Activated CD4-positive, alpha-beta memory T cell treated with anti-CD3 and anti-CD28 coated beads, Interleukin-2, amount 10 ng/mL, durations not matched to agents 7 days and 5 days (primary cell): ENCODE measurements at places on chromosomes 3 and 15.

GRCh38 chr3:77536038-77536775 lies 496.3 kb downstream of the ROBO2 start:
- no peak overlapping the region for H3K27ac ChIP-seq
- H3K4me1 ChIP-seq = no peaks in the 10 kb centered on the region
- no peaks in the 10 kb centered on the region for H3K27me3 ChIP-seq
- DNase-seq = no peak

GRCh38 chr3:55483196-55484095 lies 3.7 kb downstream of the WNT5A start:
- peaks cover 77% of the 10 kb centered on the region for H3K27me3 ChIP-seq
- H3K27ac ChIP-seq = no peak overlapping the region
- H3K4me1 ChIP-seq = peaks cover 10% of the 10 kb centered on the region
- no peak for DNase-seq
- H3K36me3 ChIP-seq = no peaks in the 10 kb centered on the region

DNA sequence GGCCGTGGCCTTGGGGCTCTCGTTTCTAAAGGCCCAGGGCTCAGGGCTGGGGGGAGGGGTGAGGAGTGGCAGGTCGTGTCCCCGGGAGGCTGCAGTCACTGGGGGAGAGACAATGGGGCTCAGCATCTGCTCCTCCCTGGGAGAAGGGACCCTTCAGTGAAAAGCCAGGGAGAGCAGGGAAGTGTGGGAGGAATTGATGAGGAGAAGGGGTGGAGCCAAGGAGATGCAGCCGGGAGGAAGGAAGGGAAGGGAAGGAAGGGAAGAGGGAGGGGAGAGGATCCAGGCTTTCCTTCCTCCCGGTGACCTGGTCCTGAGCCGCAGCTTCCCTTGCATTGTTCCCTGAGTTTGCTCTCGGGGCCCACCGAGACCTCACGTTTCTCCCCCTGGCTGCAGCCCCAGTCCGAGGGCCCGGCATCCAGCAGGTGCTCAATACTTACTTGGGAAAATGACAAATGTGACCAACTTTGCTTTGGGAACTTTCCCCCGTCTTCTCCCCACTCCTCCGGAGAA lies 1.4 kb upstream of the ZNF710 start:
- no peak overlapping the region for H3K27ac ChIP-seq
- no peak for DNase-seq
- peaks cover 3% of the 10 kb centered on the region for H3K27me3 ChIP-seq
- peak overlapping the region; percentile 48 for H3K4me3 ChIP-seq

GRCh38 chr3:94673876-94674275 lies 611.0 kb downstream of the NSUN3 start:
- H3K27ac ChIP-seq = no peak overlapping the region
- H3K36me3 ChIP-seq = no peaks in the 10 kb centered on the region
- no peaks in the 10 kb centered on the region for H3K27me3 ChIP-seq
- DNase-seq = no peak
- no peaks in the 10 kb centered on the region for H3K4me1 ChIP-seq

DNA sequence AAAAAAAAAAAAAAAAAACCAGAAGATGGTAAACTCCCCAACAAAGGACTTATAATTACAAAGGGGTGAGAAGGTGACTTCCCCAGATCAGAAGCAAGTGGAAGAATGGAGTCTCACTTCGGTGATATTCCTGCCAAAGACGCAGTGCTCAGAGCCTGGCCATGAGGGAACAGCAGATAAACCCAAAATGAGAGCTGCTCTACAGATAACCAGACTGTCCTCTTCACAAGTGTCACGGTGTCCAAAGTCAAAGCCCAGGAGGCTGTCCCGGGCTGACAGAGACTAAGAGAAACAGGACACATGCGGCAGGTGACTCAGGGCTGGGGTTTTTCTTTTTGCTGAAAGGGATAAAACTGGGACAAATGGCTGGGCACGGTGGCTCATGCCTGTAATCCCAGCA lies 48.8 kb downstream of the HMCES start:
- peaks cover 5% of the 10 kb centered on the region for H3K27me3 ChIP-seq
- no peaks in the 10 kb centered on the region for H3K36me3 ChIP-seq
- DNase-seq = no peak
- H3K27ac ChIP-seq = no peak overlapping the region
- H3K4me1 ChIP-seq = no peaks in the 10 kb centered on the region

DNA sequence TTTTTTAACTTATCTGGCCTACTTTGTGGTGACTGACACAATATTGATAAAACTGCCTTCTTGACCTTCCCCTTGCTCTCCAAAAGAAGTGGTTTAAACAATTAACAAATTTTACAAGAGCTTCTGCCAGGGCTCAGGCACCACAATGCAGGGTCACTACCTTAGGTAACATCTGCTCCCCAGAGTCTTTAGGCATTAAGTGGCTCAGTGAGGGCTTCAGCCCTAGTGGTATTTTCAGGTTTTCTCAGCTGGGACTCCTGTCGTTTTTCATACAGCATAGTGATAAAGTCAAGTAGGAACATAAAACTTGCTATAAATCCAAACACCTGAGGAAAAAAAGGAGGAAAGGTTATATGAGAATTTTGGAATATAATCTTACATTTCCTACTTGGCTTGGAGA lies 18.9 kb downstream of the CMTM6 start:
- peaks cover 14% of the 10 kb centered on the region for H3K4me1 ChIP-seq
- H3K27me3 ChIP-seq = no peaks in the 10 kb centered on the region
- H3K4me3 ChIP-seq = no peak overlapping the region
- H3K27ac ChIP-seq = no peak overlapping the region

DNA sequence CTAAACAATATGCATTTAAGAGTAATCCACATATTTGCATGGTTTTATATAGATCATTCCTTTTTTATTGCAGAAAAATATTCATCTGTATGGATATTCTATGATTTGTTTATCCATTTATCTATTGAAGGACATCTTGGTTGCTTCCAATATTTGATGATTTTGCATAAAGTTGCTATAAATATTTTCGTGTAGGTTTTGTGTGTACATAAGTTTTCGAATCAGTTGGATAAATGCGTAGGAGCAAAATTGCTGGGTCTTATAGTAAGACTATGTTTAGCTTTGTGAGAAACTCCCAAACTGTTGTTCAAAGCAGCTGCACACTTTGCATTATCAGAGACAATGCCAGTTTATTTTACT lies 971.2 kb downstream of the DIPK2A start:
- no peaks in the 10 kb centered on the region for H3K4me1 ChIP-seq
- no peaks in the 10 kb centered on the region for H3K36me3 ChIP-seq
- no peak overlapping the region for H3K4me3 ChIP-seq
- no peak for DNase-seq
- H3K27me3 ChIP-seq = no peaks in the 10 kb centered on the region
- H3K27ac ChIP-seq = no peak overlapping the region

- peak; percentile 94 for DNase-seq
- peak overlapping the region; percentile 99 for H3K27ac ChIP-seq
- peaks cover 20% of the 10 kb centered on the region for H3K36me3 ChIP-seq
- H3K27me3 ChIP-seq = no peaks in the 10 kb centered on the region
These were observed 17.2 kb upstream of the ANKDD1A start for GRCh38 chr15:64894395-64895056.

DNA sequence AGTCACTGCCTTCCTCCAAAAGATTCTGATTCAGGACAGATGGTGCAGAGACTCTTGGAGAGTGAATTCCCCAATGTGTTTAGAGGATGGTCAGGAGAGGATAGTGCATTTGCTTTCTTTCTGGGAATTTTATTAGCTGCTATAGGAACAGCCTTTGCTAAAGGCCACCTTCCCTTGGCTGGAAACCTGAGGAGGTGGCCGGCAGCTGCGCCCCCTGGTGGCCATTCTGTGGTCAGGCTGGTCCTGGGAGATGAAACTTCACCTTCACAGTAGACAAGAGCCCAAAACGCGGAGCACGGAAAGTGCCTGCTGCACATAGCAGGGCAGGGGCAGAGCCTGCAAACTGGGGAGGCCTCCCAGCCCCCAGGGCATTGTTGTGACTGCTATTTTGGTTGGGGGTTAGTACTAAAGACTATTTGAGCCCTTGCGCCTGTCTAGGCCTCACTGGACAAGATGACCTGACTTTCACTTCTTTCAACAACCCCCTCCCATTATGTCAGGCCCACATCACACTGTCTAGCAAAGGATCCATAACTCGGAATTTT lies 34.3 kb downstream of the SEC22C start:
- H3K4me3 ChIP-seq = no peak overlapping the region
- H3K27ac ChIP-seq = no peak overlapping the region
- no peaks in the 10 kb centered on the region for H3K27me3 ChIP-seq
- DNase-seq = peak; percentile 66

- peaks cover 16% of the 10 kb centered on the region for H3K27me3 ChIP-seq
- peak overlapping the region; percentile 22 for H3K4me3 ChIP-seq
- H3K27ac ChIP-seq = no peak overlapping the region
- peaks cover 3% of the 10 kb centered on the region for H3K36me3 ChIP-seq
- no peak for DNase-seq
These were observed 62.5 kb upstream of the LIPC start for GRCh38 chr15:58369261-58369701.

DNA sequence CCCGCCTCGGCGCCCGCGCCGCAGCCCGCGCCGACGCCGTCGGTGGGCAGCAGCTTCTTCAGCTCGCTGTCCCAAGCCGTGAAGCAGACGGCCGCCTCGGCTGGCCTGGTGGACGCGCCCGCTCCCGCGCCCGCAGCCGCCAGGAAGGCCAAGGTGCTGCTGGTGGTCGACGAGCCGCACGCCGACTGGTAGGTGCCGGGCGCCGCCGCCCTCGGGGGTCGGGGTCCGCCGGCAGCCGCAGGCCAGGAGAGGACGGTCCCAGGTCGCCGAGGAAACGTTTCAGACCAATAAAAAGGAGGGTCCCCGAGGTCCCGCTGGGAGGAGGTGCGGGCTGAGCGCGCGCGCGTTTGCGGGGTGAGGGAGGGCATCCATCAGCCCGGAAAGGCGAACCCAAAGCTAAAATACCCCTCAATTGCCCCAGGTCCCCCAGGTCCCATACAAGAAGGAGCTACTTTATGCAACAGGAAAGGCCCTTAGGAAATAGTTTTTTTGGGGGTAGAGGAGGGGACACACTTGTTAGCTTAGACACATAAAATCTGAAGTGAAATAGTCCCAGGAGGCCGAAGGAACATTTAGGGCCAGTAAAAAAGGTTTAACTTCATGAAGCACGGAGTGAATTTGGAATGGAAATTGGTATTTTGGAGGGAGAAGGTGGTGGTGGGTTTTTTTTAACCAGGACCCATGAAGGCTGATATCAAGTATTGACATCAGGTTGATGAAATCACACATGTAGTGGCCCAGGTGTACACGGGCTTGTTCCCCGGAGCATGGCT lies 739 bp downstream of the SYN2 start:
- no peaks in the 10 kb centered on the region for H3K36me3 ChIP-seq
- H3K4me3 ChIP-seq = no peak overlapping the region
- no peak overlapping the region for H3K27ac ChIP-seq
- H3K4me1 ChIP-seq = peaks cover 5% of the 10 kb centered on the region

- peaks cover 5% of the 10 kb centered on the region for H3K27me3 ChIP-seq
- H3K4me1 ChIP-seq = no peaks in the 10 kb centered on the region
- DNase-seq = no peak
- no peaks in the 10 kb centered on the region for H3K36me3 ChIP-seq
- H3K27ac ChIP-seq = no peak overlapping the region
These were observed 19.6 kb upstream of the CHMP2B start for GRCh38 chr3:87207460-87207859.

- no peak overlapping the region for H3K27ac ChIP-seq
- DNase-seq = no peak
- H3K36me3 ChIP-seq = peaks cover 28% of the 10 kb centered on the region
- peaks cover 5% of the 10 kb centered on the region for H3K4me1 ChIP-seq
- no peaks in the 10 kb centered on the region for H3K27me3 ChIP-seq
These were observed 106.6 kb downstream of the MAP4 start for GRCh38 chr3:47909607-47910006.

GRCh38 chr3:120569222-120570057 lies 26.7 kb upstream of the NDUFB4 start:
- H3K27me3 ChIP-seq = peaks cover 4% of the 10 kb centered on the region
- H3K27ac ChIP-seq = no peak overlapping the region
- DNase-seq = no peak
- no peaks in the 10 kb centered on the region for H3K4me1 ChIP-seq
- H3K36me3 ChIP-seq = no peaks in the 10 kb centered on the region

DNA sequence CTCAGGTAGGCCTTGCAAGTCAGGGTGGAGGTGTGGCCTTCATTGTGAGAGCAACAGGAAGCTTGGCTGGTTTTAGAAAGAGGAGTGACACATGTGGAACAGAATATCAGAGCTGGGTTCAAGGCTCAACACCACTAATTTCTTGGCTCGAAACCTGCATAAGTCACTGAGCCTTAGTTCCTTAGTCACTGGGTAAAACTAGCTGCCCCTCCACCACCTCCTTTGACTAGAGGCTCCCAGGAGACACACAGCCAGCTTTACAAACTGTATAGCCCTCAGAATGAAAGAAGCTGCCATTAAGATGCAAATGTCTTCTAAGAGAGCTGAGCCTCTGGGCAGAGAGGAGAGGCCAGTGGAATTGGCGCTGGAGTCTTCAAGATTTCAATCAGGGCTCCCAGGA lies 67.7 kb downstream of the CERS3 start:
- H3K4me3 ChIP-seq = no peak overlapping the region
- H3K27me3 ChIP-seq = no peaks in the 10 kb centered on the region
- H3K4me1 ChIP-seq = peaks cover 9% of the 10 kb centered on the region
- no peak for DNase-seq

GRCh38 chr3:168250415-168250861 lies 154.7 kb upstream of the GOLIM4 start:
- no peak for DNase-seq
- H3K4me3 ChIP-seq = peak overlapping the region; percentile 18
- no peak overlapping the region for H3K27ac ChIP-seq
- peaks cover 3% of the 10 kb centered on the region for H3K36me3 ChIP-seq

DNA sequence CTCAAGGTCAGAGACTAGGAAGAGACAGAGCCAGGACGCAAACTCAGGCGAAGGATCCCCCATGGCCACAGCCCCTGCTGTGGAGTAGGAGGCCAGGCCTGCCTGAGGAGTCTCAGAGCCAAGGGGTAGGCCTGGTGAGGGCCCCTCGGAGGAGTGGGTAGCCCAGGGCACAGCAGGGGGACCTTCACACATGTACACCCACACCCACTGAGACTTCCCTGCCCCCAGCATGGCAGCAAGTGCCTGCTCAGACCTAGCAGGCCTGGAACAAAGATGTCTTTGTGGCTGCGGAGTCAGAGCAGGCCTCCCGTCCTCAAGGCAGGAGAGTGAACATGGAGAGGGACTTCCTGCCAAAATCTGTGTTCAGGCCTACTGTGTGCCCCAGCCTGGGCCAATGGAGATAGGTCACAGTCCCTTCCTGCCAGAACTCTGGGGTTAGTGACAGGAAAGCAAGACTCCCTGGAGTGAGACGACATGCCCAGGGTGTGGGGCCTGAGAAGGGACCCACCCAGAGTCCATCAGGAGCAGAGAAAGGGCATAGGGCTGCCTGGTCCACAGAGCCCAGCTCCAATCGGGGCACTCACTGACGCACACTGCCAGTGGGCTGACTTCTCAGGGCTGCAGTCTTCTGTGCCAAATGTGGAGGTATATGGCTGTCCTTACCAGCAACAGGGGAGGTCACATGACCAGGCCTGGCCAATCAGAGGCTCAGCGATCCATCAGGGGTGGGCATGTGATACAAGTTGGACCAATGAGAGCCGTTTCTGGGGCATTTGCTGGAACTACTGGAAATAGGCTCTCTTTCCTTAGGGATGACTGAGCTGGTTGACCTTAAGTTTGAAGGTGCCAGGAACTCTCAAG lies 2.3 kb downstream of the GRIP2 start:
- no peak overlapping the region for H3K4me3 ChIP-seq
- H3K4me1 ChIP-seq = no peaks in the 10 kb centered on the region
- no peak overlapping the region for H3K27ac ChIP-seq
- H3K36me3 ChIP-seq = no peaks in the 10 kb centered on the region
- no peak for DNase-seq

- no peaks in the 10 kb centered on the region for H3K36me3 ChIP-seq
- H3K27me3 ChIP-seq = no peaks in the 10 kb centered on the region
- no peak overlapping the region for H3K27ac ChIP-seq
- no peak for DNase-seq
- no peak overlapping the region for H3K4me3 ChIP-seq
- no peaks in the 10 kb centered on the region for H3K4me1 ChIP-seq
These were observed 393.5 kb downstream of the RSL24D1 start for GRCh38 chr15:54803134-54803808.
